ENCODE measurements at places on chromosomes 7 and 10. TPM values are rescaled to one million over a fixed set of nuclear protein-coding genes. Genes with fewer than 3 reads are reported as not detected.

DNA sequence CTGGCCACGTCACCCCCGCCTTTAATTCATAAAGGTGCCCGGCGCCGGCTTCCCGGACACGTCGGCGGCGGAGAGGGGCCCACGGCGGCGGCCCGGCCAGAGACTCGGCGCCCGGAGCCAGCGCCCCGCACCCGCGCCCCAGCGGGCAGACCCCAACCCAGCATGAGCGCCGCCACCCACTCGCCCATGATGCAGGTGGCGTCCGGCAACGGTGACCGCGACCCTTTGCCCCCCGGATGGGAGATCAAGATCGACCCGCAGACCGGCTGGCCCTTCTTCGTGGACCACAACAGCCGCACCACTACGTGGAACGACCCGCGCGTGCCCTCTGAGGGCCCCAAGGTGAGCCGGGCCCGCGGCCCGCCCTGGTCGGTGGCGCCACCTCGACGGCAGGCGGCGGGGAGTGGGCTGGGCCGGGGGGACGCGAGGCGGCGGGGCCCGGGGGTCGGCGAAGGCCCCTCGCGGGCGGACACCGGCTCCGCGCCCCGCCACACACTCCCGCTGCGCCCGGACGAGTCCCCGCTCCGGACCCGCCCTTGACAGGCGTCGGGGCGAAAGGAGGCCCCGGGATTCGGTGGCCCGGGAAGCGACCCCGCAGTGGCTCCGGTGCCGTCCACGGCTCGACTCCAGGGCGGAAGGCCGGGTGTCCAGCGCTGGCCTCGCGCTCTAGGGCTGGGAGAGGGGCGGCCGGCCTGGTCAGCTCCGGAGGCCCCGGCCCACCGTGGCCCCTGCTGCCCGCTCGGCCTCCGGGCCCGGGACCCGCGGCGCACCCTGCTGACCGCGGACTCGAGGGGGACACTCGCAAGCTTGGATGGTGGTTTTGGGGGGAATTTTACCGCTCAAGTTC is 557 bp downstream of the BAG3 start:
- H3K27ac ChIP-seq, result peak overlapping the region; percentile 100
- H3K4me1 ChIP-seq, result peaks cover 42% of the 10 kb centered on the region
- no peaks in the 10 kb centered on the region for H3K36me3 ChIP-seq
- no peaks in the 10 kb centered on the region for H3K27me3 ChIP-seq
- DNase-seq, result no peak
- H3K4me3 ChIP-seq, result peak overlapping the region; percentile 80

- no peaks in the 10 kb centered on the region for H3K36me3 ChIP-seq
- no peak overlapping the region for H3K4me3 ChIP-seq
- no peak overlapping the region for H3K27ac ChIP-seq
- no peak for DNase-seq
- no peaks in the 10 kb centered on the region for H3K27me3 ChIP-seq
These were observed 706.0 kb upstream of the AUTS2 start for GRCh38 chr7:68892236-68892635.

DNA sequence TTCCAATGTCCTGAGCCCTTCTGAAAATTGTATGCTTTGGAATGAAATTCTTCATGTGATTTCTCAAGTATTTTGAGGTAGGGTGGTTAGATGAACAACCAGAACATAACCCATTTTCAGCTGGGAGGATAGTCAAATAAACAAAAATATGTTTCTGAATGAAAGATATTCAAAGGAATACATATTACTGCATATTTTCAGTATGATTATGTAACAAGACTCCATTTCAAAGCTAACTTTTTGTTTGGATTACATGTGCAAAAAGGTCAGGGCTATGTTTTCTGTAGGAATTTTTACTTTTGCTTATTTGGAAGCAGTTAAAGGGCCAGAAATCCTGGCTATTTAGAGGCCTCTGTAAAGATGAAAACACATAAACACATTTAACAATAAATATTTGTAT is 27.7 kb downstream of the CDK6 start:
- H3K27me3 ChIP-seq, result no peaks in the 10 kb centered on the region
- no peaks in the 10 kb centered on the region for H3K36me3 ChIP-seq
- no peak overlapping the region for H3K4me3 ChIP-seq
- no peak for DNase-seq
- no peak overlapping the region for H3K27ac ChIP-seq
- peaks cover 38% of the 10 kb centered on the region for H3K4me1 ChIP-seq

- H3K27me3 ChIP-seq, result no peaks in the 10 kb centered on the region
- H3K4me1 ChIP-seq, result peaks cover 20% of the 10 kb centered on the region
- H3K4me3 ChIP-seq, result no peak overlapping the region
- DNase-seq, result no peak
- H3K36me3 ChIP-seq, result no peaks in the 10 kb centered on the region
These were observed 65.1 kb downstream of the BMPR1A start for GRCh38 chr10:86821388-86821999.

GRCh38 chr7:111872450-111873325 is 310.4 kb upstream of the IMMP2L start:
- no peaks in the 10 kb centered on the region for H3K27me3 ChIP-seq
- peaks cover 10% of the 10 kb centered on the region for H3K4me1 ChIP-seq
- H3K4me3 ChIP-seq, result no peak overlapping the region
- H3K27ac ChIP-seq, result no peak overlapping the region
- no peak for DNase-seq

- H3K4me3 ChIP-seq, result no peak overlapping the region
- H3K27ac ChIP-seq, result no peak overlapping the region
- H3K36me3 ChIP-seq, result no peaks in the 10 kb centered on the region
- peaks cover 74% of the 10 kb centered on the region for H3K4me1 ChIP-seq
These were observed 28.0 kb downstream of the SEPTIN7 start for GRCh38 chr7:35828817-35829216.

GRCh38 chr10:127174866-127175265 is 21.5 kb downstream of the INSYN2A start:
- H3K36me3 ChIP-seq, result no peaks in the 10 kb centered on the region
- no peak overlapping the region for H3K27ac ChIP-seq
- no peak overlapping the region for H3K4me3 ChIP-seq
- no peaks in the 10 kb centered on the region for H3K4me1 ChIP-seq
- H3K27me3 ChIP-seq, result no peaks in the 10 kb centered on the region

DNA sequence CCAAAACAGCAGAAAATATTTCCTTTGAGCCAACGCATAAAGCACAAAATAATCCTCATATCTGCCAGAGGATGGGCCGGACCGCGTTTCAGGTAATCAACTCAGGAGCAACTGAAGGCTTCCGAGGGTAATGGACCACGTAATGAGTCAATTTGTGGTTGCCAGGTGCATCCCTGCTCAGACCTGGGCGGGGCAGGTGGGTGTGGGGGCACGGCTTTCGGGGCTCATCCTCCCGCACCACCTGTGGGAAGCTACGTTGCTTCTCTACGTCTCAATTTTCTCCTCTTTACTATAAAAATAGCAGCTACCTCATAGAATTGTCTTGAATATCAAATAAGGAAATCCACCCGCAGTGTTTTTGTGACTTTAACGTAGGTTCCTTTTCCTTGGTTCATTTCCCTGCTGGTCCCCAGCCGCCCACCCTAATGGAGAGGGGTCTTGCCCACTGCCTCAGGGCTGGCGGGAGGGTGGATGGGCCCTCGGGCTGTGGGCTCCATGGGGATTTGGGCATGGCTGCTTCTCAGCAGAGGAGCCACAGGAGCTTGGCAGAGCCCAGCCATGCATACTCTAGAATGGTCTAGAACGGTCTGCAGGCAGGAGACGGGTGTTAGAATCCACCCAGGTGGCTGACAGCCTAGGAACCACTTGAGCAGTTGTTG is 324.7 kb downstream of the ADARB2 start:
- H3K4me3 ChIP-seq, result no peak overlapping the region
- H3K27me3 ChIP-seq, result no peaks in the 10 kb centered on the region
- no peaks in the 10 kb centered on the region for H3K4me1 ChIP-seq
- no peak overlapping the region for H3K27ac ChIP-seq
- no peaks in the 10 kb centered on the region for H3K36me3 ChIP-seq

DNA sequence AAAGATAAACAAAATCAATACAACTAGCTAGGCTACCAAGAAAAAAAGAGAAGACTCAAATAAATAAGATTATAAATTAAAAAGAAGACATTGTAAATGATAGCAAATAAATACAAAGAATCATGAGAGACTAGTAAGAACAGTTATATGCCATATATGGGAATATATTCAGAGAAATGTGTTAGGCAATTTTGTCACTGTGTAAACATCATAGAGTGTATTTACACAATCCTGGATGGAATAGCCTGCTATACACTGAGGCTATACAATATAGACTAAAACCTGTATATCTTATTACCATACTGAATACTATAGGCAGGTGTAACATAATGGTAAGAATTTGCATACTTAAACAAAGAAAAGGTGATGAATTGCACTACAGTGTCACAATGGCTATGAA is 717.4 kb downstream of the PARD3 start:
- no peaks in the 10 kb centered on the region for H3K36me3 ChIP-seq
- no peak overlapping the region for H3K27ac ChIP-seq
- peaks cover 16% of the 10 kb centered on the region for H3K4me1 ChIP-seq
- no peaks in the 10 kb centered on the region for H3K27me3 ChIP-seq
- no peak overlapping the region for H3K4me3 ChIP-seq
- DNase-seq, result no peak

DNA sequence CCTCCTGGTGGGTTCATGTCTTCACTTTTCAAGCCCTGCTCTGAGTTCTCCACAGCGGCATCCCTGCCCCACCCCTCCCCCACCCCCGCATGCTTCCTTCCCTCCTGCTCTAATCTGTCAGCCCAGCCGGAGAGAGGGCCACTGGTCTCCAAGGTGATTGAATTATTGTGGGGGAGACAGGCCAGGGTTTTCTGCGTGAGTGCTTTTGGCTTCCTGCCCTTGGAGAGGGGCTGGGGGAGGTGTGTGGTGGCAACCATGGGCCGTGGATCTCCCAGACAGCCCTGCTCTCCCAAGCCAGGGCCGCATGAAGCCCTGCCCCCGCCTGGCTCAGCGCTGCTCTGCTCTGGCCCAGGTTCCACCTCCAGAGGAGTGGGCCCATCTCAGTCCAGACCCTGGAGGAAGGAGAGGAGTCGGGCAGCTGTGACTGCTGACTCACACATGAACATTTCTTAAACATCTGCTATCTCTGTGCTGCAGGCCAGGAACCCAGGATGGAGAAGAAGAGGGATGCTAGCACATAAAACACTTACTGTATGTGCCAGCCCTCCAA is 109.9 kb downstream of the ZMIZ1 start:
- H3K36me3 ChIP-seq, result no peaks in the 10 kb centered on the region
- H3K4me3 ChIP-seq, result no peak overlapping the region
- peaks cover 100% of the 10 kb centered on the region for H3K4me1 ChIP-seq
- no peak for DNase-seq

GRCh38 chr10:43199088-43199683 is 60.9 kb downstream of the CSGALNACT2 start:
- no peak overlapping the region for H3K4me3 ChIP-seq
- no peak overlapping the region for H3K27ac ChIP-seq
- H3K36me3 ChIP-seq, result no peaks in the 10 kb centered on the region
- peak; percentile 83 for DNase-seq

DNA sequence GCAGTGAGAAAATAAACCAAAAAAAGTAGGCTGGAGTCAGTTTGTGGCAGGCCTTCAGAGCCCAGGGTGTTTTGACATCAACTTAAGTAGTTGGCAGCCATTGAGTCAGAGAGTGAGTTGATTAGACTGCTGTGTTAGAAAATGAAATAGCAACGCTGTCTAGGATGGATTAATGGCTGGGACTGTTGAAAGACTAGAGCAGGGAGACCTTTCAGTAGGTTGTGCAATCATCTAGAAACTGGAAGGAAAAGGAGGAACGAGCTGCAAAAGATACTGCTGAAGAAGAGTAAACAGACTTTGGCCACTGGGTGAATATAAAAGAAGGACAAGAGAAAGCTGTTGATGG is 28.6 kb upstream of the TRIL start:
- H3K4me3 ChIP-seq, result peak overlapping the region; percentile 1
- peak overlapping the region; percentile 52 for H3K27ac ChIP-seq
- H3K36me3 ChIP-seq, result no peaks in the 10 kb centered on the region
- no peak for DNase-seq

GRCh38 chr7:51308265-51308664 is 8.3 kb downstream of the COBL start:
- H3K4me3 ChIP-seq, result no peak overlapping the region
- H3K36me3 ChIP-seq, result no peaks in the 10 kb centered on the region
- DNase-seq, result no peak
- H3K4me1 ChIP-seq, result no peaks in the 10 kb centered on the region

DNA sequence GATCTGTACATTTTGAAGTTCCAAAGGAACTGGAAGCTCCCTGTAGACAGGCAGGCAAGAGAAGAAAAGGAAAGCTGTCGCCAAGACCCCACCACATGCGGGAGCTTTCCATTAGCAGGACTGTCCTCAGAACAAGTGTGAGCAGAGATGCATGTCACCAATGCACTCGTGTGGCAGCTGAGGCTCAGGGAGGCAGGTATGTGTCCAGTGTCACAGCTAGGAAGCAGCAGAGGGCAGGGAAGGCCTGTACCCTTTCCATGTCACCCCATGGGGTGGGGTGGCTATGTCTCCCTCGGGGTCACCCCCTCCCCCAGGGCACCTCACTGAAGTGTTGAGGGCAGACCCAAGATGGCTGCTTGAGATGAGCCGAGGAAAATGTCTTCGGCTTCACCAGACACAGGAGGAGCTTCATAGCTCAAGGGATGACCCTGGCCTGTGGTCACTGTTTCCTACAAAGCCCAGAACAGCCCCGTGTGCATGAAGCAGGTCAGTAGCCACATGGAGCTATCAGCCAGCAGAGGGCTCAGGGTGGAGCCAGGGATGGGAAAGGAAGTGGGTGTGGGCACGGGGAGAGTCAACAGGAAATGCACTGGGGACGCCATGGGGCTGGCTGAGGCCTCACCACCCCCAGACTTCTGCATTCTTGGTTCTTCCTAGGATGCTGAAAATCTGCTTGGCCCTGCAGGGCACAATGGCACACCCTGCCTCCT is 96.6 kb downstream of the FAM53B start:
- H3K4me3 ChIP-seq, result no peak overlapping the region
- H3K27ac ChIP-seq, result peak overlapping the region; percentile 75
- no peaks in the 10 kb centered on the region for H3K27me3 ChIP-seq
- no peak for DNase-seq
- no peaks in the 10 kb centered on the region for H3K36me3 ChIP-seq

- peak overlapping the region; percentile 85 for H3K27ac ChIP-seq
- H3K27me3 ChIP-seq, result no peaks in the 10 kb centered on the region
- H3K4me3 ChIP-seq, result peak overlapping the region; percentile 51
- DNase-seq, result no peak
These were observed 37.8 kb upstream of the PSAP start for GRCh38 chr10:71888623-71889387.

DNA sequence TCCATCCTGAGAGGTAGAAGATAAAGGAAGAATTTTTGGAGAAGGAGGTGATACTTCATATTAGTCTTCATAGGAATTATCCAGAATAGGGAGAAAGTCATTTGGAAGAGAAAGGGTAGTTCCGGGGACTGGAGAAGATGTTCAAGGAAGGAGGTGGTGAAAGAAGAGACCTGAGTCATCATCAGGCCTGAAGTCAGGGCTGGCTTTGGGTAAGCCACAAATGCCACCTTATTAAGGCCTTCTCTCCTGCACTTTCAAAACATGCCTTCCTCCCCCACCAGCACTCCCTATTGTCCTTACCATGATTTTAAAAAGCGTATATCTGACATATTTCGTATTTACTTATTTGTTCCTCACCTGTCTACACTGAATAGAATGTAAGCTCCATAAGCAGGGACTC is 112.2 kb upstream of the LRGUK start:
- no peaks in the 10 kb centered on the region for H3K4me1 ChIP-seq
- no peaks in the 10 kb centered on the region for H3K36me3 ChIP-seq
- no peaks in the 10 kb centered on the region for H3K27me3 ChIP-seq
- no peak overlapping the region for H3K4me3 ChIP-seq
- H3K27ac ChIP-seq, result no peak overlapping the region

Gene CCDC7
- total RNA-seq, result 22.8 TPM

Gene PODXL
- 26.0 TPM for total RNA-seq

Gene BAMBI
- 10.8 TPM for total RNA-seq

Gene SFTPD
- not detected for total RNA-seq

Gene NUTM2A
- 0.98 TPM for total RNA-seq

Gene HMX3
- total RNA-seq, result not detected

Gene PLXDC2
- total RNA-seq, result 51.3 TPM
